ENCODE measurements at places on chromosomes 5 and 9.

GRCh38 chr5:81393783-81394718 is at the start of gene ACOT12:
Gene ACOT12 (minus strand): TSS chr5:81394134. CDS start chr5:81394114, 20 bp downstream.
- DNase-seq: peak; percentile 16

DNA sequence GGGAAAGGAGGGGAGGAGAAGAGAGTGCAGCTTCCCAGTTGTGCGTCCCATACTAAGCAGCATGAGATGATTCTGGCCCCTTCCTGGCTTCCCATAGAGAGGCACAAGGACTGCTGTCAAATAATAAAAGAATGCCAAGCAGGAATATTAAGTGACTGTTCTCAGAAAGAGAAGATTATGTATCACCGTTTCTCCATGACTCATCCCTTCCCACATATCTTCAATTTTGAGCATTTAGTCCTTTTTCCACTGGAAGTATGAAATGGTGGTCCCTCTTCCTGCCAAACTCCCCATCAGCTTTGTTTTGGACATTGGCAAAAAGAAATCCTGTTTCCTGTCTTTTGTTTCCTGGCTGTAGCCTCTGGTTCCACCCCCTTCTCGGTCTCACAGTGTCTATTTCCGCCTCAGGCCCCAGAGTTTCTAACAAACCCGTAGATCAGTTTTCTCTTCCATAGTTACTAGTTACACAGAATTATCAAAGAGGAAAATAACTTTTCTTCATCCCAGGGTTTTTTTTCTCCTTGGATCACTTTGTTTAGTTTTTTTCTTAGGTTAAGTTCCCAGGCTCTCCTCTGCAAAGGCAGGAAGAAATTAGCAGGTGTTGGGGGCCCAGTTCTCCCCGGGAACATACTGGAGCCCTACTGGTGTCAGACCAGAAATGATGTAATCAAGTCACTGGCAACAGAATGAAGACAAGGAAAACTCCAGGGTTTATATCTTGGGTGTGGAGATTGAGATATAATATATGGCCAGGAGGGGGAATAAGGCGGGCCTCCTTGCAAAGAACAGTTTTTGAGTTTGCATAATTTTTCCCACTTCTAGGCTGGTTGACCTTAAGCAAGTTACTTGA is 26.4 kb upstream of the ARHGAP26 start:
- no peak for DNase-seq

DNA sequence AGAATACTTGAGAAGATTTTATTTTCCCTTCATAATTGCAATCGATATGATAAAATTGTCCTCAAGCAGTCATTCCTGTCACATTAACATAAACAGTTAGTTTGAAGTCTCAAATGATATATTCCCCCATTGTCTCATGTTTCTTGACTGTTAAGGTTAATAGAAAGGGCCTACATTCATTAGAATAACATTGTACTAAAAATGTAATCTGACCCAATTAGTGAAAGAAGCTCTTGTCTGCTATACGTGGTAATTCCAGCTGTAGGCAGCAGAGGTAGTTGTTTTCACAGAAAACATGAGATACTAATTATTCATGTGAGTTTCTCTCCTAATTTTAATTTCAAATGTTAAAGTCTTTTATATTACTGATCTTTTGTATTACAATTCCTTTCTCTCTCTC is 25.9 kb upstream of the AP3B1 start:
- peak; percentile 49 for DNase-seq

- no peak for DNase-seq
These were observed 132.4 kb upstream of the FTMT start for GRCh38 chr5:121719255-121719654.

- peak; percentile 6 for DNase-seq
These were observed 154.6 kb upstream of the GHR start for GRCh38 chr5:42268630-42269029.

DNA sequence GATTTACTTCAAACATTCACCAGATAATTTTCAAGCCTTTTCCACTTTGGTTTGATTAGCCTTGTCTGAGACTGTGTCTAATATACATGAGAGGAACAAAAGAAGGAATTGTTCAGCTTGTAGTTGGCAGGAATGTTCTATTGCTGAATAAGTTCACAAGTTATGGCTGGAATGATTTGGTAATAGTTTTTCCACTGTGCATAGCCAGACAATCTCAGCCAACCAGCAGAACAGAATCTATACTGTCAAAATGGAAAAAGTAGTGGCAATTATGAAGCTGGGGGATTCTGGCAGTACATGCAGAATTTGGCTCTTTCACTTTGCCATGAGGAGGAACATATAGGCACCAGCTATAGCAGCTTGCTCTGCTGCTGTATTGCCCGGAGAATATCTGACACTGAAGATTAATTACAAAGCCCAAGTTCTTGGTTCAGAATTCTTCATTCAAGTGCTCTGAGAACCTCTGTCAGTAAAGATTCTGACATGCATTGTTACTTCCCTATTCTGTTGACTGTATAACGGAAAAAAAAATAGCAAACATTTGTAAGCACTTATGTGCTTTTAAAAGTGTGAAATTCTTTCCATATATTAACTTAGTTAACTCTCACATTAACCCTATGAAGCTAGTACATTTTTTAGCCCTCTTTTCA is 150.6 kb downstream of the PRR16 start:
- DNase-seq: peak; percentile 73

DNA sequence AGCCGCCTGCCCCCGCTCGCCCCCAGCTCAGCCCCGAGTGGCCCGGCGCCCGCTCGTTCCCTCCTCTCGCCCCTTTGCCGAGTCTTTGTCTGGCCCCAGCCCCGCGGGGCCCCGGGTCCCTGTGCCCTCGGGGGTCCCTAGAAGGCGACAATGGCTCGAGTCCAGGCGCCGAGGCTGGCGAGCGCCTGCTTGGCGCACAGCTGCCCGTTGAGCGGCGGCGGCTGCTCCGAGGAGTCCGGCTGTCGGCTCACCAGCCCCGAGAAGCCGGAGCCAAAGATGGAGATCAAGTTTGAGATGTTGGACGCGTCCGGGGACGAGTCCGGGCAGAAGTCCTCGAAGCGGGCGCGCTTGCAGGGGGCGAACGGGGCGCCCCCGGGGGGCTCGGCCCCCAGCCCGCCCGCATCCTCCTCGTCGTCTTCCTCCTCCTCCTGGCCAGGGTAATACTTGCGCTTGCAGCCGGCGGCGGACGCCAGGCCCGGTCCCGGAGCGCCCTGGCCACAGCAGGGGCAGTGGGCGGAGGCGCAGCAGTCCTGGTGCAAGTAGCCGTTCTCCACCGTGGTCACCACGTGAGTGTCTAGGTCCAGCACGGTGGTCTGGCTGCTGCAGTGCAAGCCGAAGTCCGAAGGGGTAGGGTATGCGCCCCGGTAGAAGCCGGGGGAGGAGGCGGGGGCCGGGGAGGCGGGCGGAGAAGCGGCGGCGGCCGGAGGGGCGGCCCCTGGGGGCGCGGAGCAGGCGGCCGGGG is 1.2 kb downstream of the IER5L start:
- DNase-seq: peak; percentile 56

GRCh38 chr9:20326516-20326915 is 295.8 kb downstream of the MLLT3 start:
- no peak for DNase-seq

DNA sequence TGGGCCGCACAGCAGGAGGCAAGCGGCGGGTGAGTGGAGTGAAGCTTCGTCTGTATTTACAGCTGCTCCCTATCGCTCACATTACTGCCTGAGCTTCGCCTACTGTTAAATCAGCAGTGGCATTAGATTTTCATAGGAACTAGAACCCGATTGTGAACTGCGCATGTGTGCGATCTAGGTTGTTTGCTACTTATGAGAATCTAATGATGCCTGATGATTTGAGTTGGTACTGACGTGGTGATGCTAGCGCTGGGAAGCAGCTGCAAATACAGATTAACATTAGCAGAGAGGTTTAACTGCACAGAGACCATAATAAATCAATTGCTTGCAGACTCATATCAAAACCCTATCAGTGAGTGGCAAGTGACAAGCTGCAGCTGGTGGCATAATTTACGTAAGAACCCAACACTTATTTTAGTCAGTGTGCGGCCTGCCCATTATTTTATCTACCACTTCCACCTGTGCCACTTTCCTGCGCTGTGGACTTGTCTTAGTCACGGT is 133.4 kb upstream of the CDH9 start:
- no peak for DNase-seq

DNA sequence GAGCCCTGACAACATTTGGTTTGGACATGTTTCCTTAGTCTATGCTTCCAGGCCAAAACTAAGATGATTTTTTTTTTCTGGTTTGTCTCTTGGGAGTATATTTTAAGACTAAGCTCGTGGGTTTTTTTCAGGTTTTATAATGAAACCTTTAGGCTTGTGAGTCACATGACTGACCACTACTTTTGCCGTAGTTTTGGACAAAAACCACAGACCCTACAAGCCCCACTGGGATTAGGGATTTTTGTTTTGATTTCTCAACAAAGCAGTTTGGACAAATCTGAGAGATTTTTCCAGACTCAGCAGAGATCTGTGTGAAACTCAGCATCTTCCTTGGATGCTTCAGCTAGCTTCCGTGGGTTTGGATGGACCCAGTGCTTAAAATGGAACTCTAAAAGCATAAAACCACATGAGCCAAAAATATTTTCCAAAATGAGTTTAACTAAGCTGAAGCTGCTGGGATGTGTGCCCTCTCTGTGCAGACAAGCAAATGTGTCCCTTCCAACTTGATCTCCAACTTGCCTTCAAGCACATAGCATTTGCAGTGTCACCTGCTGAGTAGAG is 70.3 kb upstream of the SMIM15 start:
- DNase-seq: no peak
